ENCODE measurements at places on chromosomes 6 and 20. TPM values are rescaled to one million over a fixed set of nuclear protein-coding genes. Genes with fewer than 3 reads are reported as not detected.

- no peak for DNase-seq
Observed at GRCh38 chr20:50115041-50115512, 2.1 kb upstream of the UBE2V1 start.

GRCh38 chr20:44494266-44494665 lies 18.6 kb downstream of the TTPAL start:
- no peak for DNase-seq

ADAM33 gene
- 34.7 TPM for total RNA-seq

- DNase-seq = no peak
Observed at GRCh38 chr6:113018351-113019151, 671.4 kb downstream of the RFPL4B start.

GRCh38 chr6:144730088-144730645 lies 445.0 kb downstream of the UTRN start:
- no peak for DNase-seq

DNA sequence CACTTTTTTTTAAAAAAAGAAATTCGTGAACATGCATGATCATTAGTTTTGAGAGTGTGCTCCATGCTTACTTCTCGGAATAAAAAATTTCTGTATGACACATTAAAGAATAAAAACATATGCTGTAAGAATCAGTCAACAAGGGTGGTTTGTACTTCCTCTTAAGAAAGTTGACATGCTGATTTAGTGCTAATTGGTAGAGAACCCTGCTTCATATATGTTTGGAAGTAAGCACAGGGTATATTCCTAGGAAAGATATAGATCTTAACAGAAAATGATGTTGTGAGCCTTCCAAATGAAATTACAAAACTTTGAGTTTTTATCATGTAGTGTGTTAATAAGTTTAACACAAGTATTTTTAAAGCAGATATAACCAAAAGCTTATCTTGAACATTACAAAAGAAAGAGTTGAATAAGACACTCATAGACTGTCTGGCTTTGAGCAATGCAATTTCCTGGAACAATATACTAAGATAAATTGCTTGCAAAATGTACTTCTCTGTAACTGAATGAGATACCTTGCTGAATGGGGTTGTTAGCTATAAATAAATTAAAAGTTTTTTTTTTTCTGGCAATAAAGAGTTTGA lies 13.8 kb upstream of the VIP start:
- no peak for DNase-seq

SLC2A10 gene
- total RNA-seq = 24.8 TPM

Measured in osteocyte (in vitro differentiated cells).